HT-29 (cell line): ENCODE measurements at places on chromosomes 6 and 20.
A peak's percentile ranks its signal among the peaks of the same experiment; 100 is the strongest.

GRCh38 chr20:37389844-37390275 is 43.9 kb downstream of the SRC start:
- DNase-seq = no peak

GRCh38 chr20:38937978-38938473 is 11.8 kb downstream of the FAM83D start:
- DNase-seq = no peak

DNA sequence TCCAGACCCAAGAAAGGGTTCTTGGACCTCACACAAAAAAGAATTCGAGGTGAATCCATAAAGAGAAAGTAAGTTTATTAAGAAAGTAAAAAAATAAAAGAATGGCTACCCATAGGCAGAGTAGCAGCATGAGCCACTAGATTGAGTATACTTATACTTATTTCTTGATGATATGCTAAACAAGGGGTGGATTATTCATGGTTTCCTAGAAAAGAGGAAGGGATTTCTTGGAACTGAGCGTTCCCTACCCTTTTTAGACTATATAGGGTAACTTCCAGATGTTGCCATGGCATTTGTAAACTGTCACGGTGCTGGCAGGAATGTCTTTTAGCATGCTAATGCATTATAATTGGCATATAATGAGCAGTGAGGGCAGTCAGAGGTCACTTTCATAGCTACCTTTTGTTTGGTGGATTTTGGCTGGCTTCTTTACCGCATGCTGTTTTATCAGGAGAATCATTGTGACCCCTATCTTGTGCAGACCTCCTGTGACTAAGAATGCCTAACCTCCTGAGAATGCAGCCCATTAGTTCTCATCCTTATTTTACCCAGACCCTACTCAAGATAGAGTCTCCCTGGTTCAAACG is 44.3 kb downstream of the TENT5A start:
- DNase-seq = no peak

DNA sequence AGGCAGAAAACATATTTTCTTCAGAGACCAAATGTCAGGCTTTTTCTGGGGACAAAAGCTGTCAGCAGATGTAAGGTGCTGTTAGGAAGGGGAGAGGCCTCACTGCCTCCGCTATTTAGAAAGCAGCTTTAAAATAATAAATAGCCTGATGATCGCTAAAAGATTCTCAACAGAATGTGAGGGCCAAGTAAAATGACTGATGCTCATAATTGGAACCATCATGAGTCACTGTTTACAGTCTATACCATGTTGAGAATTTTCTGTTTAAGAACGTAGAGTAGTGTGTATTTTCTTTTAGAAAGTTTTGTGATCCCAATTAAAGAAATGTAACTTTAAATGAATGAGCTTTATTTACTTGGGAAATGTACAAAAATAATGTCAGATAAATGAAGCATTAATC is 220.0 kb downstream of the CLIC5 start:
- DNase-seq = no peak

GRCh38 chr6:117555882-117556498 is 46.3 kb downstream of the GOPC start:
- DNase-seq = peak; percentile 83

GRCh38 chr6:34248198-34248726 is 544 bp downstream of the SMIM29 start:
- peak; percentile 53 for DNase-seq

GRCh38 chr20:61434341-61434781 is 182.3 kb downstream of the CDH4 start:
- no peak for DNase-seq

GRCh38 chr20:63969838-63970713 is at the start of gene ZNF512B:
Gene ZNF512B, minus strand, starts transcription at chr20:63969930. Its CDS starts 1,980 bp downstream, at chr20:63967950.
- DNase-seq = no peak

DNA sequence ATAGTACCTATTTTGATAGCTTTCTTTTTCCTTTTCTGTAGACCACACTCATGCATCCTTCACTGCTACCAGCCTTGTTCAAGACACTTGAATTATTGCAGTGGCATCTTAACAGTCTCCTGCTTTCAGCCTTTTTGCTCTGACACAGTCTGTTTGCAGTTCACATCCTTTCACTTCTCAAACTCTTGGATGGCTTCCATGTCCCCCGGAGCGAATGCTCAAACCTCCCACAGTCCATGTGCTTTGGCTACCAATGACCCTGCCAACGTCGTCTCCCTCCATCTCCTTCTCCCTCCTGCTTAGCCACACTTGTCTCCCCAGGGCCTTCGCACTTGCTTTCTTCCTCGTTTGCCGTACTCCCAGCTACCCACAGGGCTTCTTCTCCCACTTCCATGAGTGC is 270.0 kb upstream of the ZFP64 start:
- DNase-seq = no peak

- DNase-seq = no peak
Observed at GRCh38 chr6:46490425-46491200, 636 bp downstream of the RCAN2 start.

DNA sequence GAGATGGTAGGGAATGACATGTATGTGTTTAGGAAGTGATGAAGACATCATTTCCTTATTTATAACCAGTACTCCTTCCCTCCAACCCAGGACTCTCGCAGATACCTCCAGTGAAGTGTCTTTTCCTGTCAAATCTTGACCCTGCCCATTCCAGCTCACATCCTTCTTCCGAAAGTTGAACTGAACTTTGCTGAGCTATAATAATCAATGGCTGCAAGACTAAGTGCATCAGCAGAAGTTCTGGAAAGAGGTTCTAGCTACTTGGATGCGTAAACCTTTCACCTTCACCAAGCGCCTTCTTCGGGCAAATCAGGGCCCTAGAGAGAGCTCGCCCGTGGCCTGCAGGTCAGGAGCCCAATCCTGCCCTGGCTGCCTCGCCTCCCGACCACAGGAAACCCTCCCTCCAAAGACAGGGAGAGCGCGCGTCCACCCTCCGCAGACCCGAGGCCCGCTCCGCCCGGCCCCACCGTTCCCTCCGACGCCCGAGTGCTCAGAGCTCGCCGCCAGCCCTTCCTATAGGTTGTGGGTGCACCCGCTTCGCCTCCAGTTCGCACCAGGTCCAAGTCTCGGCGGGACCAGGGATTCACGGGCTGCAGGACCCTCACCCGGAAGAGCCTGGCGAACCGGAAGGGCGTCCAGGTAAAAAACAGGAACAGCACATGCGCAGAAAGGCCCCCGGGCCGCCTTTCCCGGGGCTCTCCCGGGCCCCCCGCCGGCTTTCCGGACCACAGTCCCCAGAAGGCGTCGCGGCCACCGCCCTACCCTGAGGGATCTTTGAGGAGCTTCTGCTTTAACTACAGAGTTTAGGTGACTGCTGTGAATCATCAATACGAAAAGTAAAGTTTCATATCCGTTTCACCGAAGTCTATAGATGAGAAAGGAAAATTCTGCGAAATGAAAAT is at the start of gene ZNF334:
Gene ZNF334, minus strand, starts transcription at position 617 of the 902 bp plus-strand sequence. CDS start 1,457 bp downstream, outside the sequence.
- DNase-seq = peak; percentile 83

DNA sequence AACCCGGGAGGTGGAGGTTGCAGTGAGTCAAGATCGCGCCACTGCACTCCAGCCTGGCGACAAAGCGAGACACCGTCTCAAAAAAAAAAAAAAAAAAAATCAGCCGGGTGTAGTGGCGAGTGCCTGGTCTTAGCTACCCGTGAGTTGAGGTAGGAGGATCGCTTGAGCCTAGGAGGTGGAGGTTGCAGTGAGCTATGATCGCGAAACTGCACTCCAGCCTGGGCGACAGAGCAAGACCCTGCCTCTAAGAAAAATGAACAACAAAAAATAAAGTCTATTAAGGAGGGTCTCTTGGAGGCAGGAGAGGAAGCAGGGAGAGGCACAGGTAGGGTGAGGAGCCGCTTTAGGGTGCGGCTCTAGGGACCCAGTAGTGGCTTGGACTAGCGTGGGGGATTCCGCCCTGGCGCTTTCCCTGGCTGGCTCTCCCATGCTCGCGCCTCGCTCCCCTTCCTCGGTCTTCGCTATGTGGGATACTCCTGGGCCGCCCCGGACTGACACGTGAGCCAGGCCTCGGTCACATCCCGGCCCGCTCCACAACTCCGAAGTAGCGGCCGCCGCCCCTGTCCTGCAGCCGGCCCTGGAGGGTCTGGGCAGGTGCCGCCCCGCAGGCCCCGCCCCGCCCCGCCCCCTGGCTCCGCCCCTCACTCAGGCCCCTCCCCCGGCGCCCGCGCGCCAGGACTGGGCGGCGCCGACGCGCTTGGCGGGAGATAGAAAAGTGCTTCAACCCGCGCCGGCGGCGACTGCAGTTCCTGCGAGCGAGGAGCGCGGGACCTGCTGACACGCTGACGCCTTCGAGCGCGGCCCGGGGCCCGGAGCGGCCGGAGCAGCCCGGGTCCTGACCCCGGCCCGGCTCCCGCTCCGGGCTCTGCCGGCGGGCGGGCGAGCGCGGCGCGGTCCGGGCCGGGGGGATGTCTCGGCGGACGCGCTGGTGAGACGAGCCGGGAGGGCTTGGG is at the start of gene MYBL2:
Gene MYBL2, plus strand, starts transcription at position 739 of the 953 bp plus-strand sequence. Its CDS starts 170 bp downstream, at position 909.
- peak; percentile 81 for DNase-seq

- no peak for DNase-seq
Observed at GRCh38 chr6:82015526-82015925, 232.0 kb downstream of the IBTK start.

GRCh38 chr6:109945091-109945490 is 33.0 kb upstream of the GPR6 start:
- no peak for DNase-seq

GRCh38 chr6:33112148-33112547 is 36.4 kb downstream of the HLA-DPB1 start:
- peak; percentile 57 for DNase-seq
